ENCODE measurements at places on chromosomes 13 and 19. TPM values are rescaled to one million over a fixed set of nuclear protein-coding genes. Genes with fewer than 3 reads are reported as not detected.

RETN gene
- total RNA-seq = 0.48 TPM

SELENOV gene
- not detected for total RNA-seq

LRRC63 gene
- not detected for total RNA-seq

MIDN gene
- total RNA-seq = 54.1 TPM

KLK8 gene
- total RNA-seq = not detected

CD70 gene
- total RNA-seq = not detected

AXL gene
- 18.0 TPM for total RNA-seq

ZNF729 gene
- total RNA-seq = not detected

ALKBH7 gene
- total RNA-seq = 134 TPM

DNA sequence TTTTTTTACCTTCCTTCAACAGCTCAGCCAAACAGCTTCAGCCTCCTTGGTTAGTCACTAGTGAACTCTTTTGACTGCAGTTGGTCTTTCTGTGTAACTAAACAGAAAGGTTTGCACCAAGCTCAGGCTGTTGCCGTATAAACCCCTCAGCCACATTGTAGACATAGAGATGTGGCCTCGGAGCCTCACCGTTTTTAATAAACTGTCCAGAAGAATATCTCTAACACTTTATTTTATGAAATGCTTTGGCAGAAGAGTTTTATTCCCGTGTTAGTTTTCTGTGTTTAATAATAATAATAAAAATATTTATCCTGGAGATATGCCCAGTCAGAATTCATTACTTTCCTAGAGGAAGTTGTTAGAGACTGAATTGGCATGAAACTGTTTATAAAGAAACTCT lies 171.7 kb upstream of the MAB21L1 start:
- DNase-seq = no peak

- no peak for DNase-seq
Measured at GRCh38 chr13:43947897-43948458, 68.3 kb downstream of the LACC1 start.

DNA sequence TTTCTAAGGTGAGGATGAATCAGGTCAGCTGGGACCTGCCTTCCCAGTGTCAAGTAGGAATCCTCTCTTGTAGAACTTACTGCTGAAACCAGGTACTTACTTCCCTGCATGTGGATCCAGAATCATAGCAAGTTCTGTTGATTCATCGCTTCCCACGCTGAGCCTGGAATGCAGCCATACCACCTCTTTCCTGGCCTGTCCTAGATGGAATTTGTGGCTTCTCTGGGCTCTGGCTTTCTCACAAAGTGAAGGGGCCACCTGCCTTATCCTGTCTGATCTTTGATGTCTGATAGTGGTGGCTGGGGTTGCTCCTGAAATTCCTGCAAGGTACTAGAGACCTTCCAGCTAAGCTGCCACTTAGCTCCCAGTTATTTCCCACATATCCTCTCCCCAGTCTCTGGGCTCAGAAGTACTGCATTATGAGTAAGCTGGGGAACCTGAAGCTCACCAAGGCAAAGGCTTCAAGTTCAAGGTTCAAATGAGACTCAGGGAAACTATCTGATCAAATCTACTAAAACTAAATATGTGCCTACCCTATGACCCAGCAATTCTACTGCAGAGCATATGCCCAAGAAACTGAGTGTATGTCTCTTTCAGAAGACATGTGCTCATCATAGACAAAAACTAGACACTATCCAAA lies 103.5 kb downstream of the SUCLA2 start:
- no peak for DNase-seq

DNA sequence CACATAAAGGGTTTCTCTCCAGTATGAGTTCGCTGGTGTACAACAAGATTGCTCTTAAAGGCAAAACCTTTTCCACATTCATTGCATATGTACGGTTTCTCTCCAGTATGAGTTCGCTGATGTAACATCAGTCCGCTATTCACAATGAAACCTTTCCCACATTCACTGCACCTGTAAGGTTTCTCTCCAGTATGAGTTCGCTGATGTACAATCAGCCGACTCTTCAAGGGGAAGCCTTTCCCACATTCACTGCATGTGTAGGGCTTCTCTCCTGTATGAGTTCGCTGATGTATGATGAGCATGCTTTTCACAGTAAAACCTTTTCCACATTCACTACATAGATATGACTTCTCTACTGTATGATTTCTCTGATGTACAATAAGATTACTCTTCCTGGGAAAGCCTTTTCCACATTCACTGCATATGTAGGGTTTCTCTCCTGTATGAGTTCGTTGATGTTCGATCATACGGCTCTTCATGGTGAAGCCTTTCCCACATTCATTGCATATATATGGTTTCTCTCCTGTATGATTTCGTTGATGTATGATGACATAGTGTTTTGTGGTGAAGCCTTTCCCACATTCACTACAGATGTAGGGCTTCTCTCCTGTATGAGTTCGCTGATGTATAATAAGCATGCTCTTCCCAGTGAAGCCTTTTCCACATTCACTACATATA lies 6.0 kb upstream of the ZNF614 start:
- no peak for DNase-seq

DNA sequence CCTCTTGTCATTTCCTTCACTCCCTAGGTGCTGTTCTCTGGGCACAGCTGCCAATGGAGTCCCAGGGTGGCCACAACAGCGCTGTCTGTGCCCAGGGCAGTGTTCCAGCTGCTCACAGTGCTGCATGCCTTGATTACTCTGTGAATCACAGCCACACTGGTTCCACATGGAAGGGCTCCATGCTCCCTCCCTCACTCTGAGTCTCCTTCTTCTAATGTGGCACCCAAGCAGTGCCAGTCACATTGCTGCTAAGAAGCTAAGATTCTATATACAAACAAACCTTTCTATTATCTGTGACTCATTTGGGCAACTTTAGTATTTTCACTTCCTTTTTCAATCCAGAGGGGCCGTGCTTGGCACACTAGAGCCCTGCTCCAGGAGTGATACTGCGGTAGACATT lies 248.7 kb downstream of the TDRD3 start:
- DNase-seq = no peak

- DNase-seq = no peak
Measured at GRCh38 chr13:53338760-53339159, 310.1 kb downstream of the OLFM4 start.

GRCh38 chr13:78183732-78184131 lies 265.1 kb upstream of the EDNRB start:
- DNase-seq = no peak

- DNase-seq = no peak
Measured at GRCh38 chr19:14400951-14401431, 18.1 kb downstream of the DDX39A start.

DNA sequence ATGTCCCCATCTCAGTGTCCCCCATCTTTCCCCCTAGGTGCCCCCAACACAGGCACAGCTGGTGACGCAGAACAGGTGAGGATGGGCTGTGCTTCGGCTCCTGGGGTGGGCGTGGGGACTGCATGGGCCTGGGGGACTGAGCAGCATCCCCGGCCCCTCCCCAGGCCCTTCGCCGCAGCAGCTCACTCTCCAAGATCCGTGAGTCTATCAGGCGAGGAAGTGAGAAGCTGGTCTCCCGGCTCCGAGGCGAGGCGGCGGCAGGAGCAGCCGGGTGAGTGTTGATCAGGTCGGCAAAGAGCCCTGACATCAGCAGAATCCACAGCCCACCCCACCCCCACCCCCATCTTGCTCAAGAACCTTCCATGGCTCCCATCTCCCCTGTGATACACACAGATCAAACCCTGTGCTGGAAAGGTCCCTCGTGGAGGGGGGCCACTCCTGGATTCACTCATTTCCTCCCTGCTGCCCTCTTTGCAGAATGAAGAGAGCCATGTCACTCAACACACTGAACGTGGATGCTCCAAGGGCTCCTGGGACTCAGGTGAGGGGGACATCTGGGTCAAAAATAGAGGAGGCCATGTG lies 10.0 kb downstream of the KLC3 start:
- DNase-seq = no peak

DNA sequence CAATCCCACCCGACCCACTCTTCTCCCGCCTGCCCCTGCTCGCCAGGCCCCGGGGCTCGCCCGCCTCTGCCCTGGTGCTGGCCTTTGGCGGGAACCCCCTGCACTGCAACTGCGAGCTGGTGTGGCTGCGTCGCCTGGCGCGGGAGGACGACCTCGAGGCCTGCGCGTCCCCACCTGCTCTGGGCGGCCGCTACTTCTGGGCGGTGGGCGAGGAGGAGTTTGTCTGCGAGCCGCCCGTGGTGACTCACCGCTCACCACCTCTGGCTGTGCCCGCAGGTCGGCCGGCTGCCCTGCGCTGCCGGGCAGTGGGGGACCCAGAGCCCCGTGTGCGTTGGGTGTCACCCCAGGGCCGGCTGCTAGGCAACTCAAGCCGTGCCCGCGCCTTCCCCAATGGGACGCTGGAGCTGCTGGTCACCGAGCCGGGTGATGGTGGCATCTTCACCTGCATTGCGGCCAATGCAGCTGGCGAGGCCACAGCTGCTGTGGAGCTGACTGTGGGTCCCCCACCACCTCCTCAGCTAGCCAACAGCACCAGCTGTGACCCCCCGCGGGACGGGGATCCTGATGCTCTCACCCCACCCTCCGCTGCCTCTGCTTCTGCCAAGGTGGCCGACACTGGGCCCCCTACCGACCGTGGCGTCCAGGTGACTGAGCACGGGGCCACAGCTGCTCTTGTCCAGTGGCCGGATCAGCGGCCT lies 4.1 kb downstream of the LRFN3 start:
- DNase-seq = no peak

- DNase-seq = peak; percentile 57
Measured at GRCh38 chr19:20664901-20665781, 3.8 kb upstream of the ZNF626 start.

DNA sequence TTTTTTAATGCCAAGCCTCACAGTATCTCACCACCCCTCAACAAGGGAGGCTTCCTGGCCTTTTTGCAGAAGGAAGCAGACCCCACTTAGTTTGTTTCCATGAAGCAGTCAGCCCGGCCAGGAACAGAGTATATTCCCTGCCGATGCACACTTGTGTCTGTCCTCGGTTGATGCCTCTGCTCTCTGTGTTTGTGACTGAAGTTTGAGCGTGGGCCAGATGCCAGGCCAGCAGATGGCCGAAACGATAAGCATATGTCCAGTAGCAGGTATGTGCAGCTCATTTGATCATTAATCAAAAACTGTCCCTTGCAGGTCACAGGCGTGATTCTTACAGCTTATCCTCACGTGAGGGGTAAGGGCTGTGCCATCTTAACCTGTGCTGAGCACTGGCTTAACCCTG lies 144.0 kb downstream of the IRS2 start:
- no peak for DNase-seq

GRCh38 chr13:33735276-33735675 lies 82.7 kb upstream of the RFC3 start:
- no peak for DNase-seq

DNA sequence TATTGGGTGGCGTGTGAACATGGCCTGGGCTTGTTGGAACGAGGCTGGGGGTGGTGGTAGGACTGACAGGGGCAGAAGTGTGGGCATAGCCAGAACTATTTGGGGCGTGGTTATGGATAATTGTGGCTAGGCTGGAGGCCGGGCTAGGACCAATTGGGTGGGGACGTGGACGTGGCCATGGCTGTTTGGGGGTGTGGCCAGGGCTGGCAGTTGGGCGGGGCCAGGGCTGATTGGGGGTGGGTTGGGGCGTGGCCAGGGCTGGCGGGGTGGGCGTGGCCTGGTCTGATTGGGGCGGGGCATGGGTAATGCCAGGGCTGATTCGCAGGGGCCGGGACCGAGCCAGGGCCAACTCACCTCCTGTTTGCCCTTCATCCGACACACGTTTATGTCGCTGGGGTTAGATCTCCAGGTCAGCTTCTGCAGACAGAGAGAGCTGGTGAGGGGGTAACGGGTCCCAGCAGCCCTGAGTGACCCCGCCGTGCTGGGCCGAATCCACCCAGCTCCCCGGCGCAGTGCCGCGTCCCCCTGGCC lies 2.8 kb downstream of the SEMA6B start:
- no peak for DNase-seq

DNA sequence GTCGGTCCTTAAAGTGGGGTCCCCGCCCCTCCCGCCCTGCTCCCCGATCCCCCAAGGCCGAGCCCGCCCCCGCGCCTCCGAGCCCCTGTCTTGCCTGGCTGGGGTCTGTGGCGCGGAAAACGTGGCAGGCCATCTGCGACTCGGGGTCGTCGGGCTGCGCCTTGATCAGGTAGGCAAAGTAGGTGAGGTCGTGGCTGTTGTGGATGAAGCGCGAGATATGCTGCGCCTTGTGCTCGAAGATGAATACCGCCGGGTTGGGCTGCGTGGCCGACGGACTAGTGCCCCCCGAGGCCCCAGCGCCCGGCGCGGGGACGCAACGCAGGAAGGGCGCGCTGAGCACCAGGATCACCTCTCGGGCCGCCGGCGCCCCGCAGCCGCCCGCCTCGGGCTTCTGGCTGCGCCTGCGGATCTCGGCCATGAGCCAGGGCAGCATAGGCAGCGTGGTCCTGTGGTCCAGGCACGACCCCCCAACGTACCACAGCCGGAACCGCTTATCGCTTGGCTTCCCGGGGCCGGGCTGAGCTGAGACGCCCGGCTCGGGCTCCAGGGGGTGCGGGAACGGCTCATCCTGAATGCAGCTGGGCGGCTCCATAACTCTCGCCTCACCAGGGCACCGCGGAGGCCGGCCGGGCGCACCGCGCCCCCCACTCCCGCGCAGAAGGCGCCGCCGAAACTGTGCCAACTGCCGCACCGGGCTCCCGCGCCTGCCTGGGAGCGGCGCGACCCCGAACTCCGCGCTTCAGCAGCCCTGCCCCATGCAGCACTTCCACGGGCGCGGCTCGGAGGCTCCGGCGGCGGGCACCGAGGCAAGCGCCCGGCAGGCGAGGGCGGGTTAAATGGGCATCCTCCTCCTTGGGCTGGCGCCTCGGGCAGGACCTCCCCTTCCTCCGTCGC lies 546 bp downstream of the TBC1D4 start:
- peak; percentile 61 for DNase-seq

- DNase-seq = no peak
Measured at GRCh38 chr19:39506944-39507714, 7.8 kb upstream of the SELENOV start.

DNA sequence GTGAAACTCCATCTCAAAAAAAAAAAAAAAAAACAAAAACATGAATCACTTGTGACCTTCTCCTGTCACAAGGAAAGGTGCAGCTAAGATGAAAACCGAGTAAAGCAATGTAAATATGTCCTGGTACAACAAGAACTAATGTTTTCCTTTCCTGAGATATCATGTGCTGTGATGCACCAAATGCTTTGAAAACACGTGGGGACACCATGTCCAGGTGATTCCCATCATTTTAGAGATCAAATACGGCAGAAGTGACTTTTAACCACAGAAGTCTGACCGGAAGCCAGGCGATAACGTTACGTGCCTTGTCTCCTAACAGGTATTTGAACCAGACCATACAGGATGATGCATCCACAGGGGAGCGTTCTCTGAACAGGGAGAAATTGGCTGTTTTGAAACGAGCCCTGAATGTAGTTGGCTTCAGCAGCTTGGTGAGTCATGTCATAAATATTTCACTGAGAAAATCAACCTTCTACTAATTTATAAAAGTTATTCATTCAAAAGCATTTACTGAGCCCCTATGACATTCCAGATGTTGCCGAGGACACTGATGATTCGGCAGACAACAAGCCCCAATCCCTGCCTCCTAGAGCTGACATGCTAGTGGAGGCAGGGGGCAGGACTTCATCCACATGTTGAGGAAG lies 328.1 kb downstream of the MYO16 start:
- no peak for DNase-seq

- DNase-seq = no peak
Measured at GRCh38 chr19:37079238-37079637, 1.0 kb downstream of the ZNF420 start.

Data from Right ventricle myocardium superior (tissue), 1 donor.